CD4-positive, alpha-beta T cell treated with Interleukin-4 for 4 hours (primary cell): ENCODE measurements at places on chromosomes 4 and X.

- DNase-seq: no peak
Measured at GRCh38 chr4:156992943-156993342, 21.3 kb upstream of the PDGFC start.

DNA sequence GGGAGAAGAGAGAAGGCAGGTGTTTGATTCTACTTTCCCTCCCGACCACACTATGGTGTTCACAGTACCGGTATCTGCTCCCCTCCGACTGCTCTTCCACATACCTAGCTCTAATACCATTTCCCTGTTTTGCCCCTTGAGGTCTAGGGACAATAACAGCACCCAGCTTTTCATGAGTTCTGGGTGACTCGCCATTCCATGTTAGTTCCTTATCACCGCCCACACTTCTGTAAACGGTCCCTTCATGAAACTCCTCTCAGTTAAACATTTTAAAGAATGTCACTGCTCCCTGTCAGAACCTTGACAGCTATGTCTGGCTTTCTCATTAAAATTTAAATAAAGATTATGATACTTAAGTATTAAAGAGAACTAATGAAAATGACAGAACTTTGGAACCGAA is 136.7 kb downstream of the ADAMTS3 start:
- DNase-seq: no peak

DNA sequence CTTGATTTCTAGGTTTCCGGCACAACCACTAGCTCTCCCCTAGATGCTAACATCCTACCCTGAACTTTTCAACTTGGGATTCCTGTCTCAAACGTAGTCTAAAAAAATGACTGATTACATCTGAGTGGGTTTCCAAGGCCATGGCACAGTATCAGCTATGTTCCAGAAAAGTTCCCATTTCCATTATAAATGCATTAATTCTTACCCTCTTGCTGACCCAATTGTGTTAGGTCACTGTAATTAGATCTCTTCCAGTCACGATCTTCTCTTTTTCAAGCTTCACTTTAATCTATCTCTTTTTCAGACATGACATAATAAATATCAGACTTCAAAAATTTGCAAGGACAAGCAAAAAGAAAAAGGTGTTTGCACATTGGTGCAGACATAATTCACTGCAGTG is 50.6 kb upstream of the PDE5A start:
- DNase-seq: no peak

DNA sequence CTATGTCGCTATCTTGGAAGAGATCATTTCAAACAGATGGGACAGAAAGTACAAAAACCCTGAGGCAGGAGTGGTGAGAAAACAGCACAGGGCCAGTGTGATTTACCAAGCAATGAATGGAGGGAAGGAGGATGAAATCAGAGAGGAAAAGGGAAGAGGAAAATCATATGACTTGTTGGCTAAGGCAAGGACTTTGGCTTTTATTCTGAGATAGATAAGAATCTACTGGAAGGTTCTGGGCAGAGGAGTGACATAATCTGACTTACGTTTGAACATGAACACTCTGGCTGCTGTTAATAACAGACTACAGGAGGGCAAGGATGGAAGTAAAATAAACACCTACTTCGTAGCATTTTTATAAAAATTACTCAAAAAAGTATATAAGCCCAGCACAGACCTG is 207.8 kb upstream of the SLC7A11 start:
- DNase-seq: no peak

- DNase-seq: peak; percentile 46
Measured at GRCh38 chr4:88659055-88659889, 38.4 kb downstream of the NAP1L5 start.

DNA sequence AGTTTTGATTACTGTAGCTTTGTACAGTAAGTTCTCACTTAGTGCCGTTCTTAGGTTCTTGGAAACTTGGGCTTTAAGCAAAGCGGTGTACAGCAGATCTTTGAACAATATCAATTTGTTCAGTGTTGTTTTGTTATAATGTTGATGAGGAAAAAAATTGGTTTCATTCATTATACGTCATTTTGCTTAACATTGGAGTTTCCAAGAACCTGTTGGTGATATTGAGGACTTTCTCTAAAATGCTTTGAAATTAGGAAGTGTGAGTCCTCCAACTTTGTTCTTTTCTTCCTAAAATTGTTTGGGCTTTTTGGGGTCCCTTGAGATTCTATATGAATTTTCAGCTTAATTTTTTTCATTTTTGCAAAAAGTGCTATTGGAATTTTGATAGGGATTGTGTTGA is 49.1 kb downstream of the STAG2 start:
- no peak for DNase-seq

DNA sequence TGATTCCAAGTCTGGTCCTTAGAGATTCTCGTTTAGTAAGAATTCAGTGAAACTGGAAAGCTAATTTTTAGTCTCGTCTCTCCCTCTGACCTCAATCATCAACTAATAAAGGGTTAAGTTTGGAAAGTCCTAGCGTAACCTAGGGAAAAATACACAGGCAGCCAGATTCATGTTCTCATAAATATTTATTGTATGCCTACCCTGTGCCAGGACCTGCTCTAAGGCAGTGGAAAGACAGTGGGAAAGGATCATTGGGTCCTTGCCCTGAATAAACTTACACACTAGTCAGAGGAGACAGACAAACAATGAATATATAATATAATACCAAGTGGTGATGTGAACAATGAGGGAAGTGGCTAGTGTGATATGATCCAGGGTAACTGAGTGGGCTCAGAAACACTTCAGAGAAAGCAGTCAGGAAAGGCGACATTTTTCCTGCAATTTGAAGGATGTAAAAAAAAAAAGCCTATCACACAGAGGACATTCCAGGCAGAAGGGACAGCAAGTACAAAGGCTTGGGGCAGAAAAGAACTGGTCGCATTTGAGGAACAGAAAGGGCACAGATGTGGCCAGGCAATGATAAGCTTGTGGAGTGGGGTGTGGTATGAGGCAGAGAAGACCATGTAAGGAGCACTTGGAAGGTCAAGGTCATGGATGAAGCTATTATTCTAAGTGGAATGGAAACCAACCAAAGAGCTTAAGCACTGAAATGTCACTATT is 128.8 kb downstream of the AMELX start:
- DNase-seq: no peak

DNA sequence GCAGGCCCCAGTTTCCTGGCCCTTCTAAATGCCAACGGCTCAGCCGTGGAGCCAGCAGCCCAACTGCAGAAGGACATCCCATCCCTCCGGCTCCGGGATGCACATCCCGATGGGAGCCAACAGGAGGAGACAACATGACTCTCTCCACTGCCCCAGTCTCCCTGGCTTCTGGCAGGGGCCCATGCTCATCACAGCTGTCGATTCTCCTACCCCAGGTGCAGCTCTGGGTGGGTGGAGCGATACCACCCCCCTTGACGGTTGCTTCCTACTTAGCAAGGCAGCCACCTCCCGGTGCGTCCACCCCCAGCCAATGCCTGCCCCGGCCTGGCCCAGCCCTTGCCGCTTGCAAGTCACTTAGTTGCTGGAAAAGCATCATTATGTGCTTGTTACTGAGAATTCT is 19.5 kb downstream of the ZNF275 start:
- no peak for DNase-seq

DNA sequence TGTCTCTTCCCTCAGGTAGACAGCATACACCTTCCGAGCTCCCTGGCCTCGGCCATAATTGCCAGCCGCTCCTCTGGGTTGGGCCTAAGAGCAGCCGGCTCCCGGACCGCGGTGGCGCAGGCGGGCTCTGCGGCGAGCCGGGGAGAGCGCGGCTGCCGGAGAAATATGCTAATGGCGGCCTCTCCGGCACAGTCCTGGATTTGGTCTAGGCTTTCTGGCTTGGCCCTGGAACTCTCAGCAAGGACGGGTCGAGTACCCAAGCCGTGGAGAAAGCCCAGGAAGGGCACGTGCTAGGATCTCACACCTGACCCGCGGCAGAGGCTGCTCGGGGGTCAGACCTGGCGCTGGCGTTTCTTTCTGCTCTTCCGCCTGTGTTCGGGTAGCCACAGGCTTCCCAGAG is 18.6 kb upstream of the ZIC3 start:
- no peak for DNase-seq

DNA sequence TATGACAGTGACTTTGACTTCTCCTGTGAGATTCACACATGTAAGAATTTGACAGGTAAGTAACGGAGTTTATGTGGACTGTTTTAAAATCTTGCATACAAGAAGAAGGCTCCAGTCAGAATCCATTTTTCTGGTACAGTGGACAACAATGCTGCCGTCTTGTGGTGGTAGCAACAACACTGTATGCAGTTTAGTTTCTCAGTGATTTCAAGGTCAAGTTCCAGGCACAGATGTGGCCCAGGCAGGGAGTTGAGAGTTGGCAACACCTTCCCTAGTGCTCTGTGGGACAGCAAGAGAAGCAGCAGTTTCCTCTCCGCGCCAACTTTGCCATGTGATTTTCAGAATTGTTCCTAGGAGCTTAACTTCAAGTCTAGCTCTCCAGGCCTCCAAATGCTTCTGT is 56.0 kb upstream of the STPG2 start:
- no peak for DNase-seq

- DNase-seq: no peak
Measured at GRCh38 chr4:169263791-169264392, 6.9 kb downstream of the SH3RF1 start.

GRCh38 chr4:152083338-152083737 is 322.5 kb upstream of the GATB start:
- no peak for DNase-seq

- DNase-seq: no peak
Measured at GRCh38 chr4:159018062-159018629, 84.7 kb upstream of the RAPGEF2 start.

GRCh38 chr4:88012647-88013046 is 5.2 kb downstream of the PKD2 start:
- no peak for DNase-seq

DNA sequence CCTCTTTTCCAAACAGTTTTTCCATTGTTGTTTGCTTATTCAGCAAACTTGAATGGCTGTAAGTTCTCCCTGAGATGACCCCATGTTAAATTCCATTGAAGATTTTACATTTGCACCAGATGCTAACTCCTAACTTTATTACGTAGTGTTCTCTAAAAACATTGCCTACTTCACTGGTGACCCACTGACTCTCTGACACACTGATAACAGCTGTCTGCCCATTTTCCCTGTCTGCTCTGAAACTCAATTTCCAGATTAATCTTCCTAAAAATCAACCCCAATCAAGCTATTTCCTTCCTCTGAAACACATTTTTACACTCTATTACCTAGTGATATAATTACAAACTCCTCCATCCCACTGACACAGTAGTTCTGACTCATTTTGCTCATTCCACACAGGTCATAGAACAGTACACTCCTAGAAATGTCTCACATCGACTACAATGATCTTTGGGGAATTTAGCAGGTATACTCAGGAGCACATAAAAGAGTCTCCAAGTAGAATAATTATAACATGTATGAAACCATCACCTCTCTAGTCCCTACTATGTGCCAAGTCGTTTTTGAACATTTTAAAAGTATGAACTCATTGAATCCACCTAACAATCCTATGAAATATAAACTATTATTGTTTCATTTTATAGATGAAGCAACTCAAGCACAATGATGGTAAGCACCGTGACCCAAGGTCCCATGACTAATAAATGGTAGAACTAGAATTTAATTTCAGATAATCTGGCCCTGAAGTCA is 210.9 kb downstream of the SLIT2 start:
- DNase-seq: no peak

GRCh38 chrX:9390121-9390520 is 74.7 kb upstream of the TBL1X start:
- no peak for DNase-seq
